ENCODE measurements at places on chromosomes 2 and 18. TPM values are rescaled to one million over a fixed set of nuclear protein-coding genes. Genes with fewer than 3 reads are reported as not detected.

The INHA gene
- polyA plus RNA-seq: 265 TPM

The GCG gene
- polyA plus RNA-seq: not detected

The RNMT gene
- polyA plus RNA-seq: 30.9 TPM

The ZNF804A gene
- polyA plus RNA-seq: not detected

The COL4A3 gene
- polyA plus RNA-seq: 3.7 TPM

The ITGA4 gene
- polyA plus RNA-seq: 1.7 TPM

The ZNF516 gene
- polyA plus RNA-seq: 79.0 TPM

The C18orf54 gene
- polyA plus RNA-seq: 18.2 TPM

The SLC11A1 gene
- 2.8 TPM for polyA plus RNA-seq

The C2orf74 gene
- polyA plus RNA-seq: 50.0 TPM

The ACOXL gene
- polyA plus RNA-seq: 4.9 TPM

The TEKT4 gene
- polyA plus RNA-seq: 25.3 TPM

The LBH gene
- 25.7 TPM for polyA plus RNA-seq

The ST8SIA5 gene
- 2.1 TPM for polyA plus RNA-seq

The IL36A gene
- not detected for polyA plus RNA-seq

The MEP1B gene
- polyA plus RNA-seq: 0.78 TPM

The CDH2 gene
- polyA plus RNA-seq: 98.6 TPM

The ZAP70 gene
- polyA plus RNA-seq: 6.5 TPM

The COL5A2 gene
- 24.7 TPM for polyA plus RNA-seq

The PIEZO2 gene
- polyA plus RNA-seq: 3.5 TPM

The ANKAR gene
- 22.1 TPM for polyA plus RNA-seq

The DOCK10 gene
- polyA plus RNA-seq: 2.9 TPM

The DQX1 gene
- 0.86 TPM for polyA plus RNA-seq

The TMEM37 gene
- 9.0 TPM for polyA plus RNA-seq

The RNF144A gene
- polyA plus RNA-seq: 8.9 TPM

The TUBA4B gene
- polyA plus RNA-seq: 1.6 TPM

The MC4R gene
- not detected for polyA plus RNA-seq

The RAX gene
- not detected for polyA plus RNA-seq

The TNFAIP6 gene
- polyA plus RNA-seq: 26.1 TPM

Data from testis (tissue), 5 donors.